NCI-H526 (cell line): ENCODE measurements at places on chromosomes 1 and 21.

DNA sequence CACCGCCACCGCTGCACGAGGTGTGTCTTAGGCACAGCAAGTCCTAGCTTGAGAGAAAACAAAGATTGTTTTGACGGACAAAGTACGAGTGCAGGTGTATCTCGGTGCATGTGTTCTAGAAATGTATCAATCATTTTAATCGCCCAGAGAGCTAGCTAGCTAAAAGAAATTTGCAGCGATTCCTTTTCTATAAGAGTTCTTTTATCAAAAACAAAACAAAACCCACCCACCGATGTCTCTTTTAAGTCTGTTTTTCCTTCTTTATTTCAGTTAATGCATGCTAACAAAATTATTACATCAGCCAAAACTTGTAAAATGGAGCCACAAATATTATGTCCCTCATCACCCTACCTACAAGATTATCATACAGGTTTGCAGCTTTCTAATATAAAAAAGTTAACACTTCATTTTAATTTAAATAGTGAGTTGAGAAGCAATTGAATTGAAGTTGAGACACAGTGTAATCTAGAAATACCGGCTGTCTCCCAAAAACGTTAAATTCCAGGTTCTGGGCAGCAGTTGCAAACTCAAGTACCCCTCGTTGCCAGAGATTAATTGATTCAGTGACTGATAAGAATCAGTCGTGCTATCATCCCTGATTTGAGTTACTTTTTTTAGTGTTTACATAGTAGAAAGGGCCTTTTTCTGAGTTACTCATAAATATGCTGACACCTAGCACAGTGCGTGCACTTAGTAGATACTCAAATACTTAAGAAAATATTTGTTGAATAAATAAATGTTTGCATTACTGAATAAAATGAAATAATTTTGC, 1.5 kb upstream of the SYDE2 start:
- DNase-seq, result no peak

DNA sequence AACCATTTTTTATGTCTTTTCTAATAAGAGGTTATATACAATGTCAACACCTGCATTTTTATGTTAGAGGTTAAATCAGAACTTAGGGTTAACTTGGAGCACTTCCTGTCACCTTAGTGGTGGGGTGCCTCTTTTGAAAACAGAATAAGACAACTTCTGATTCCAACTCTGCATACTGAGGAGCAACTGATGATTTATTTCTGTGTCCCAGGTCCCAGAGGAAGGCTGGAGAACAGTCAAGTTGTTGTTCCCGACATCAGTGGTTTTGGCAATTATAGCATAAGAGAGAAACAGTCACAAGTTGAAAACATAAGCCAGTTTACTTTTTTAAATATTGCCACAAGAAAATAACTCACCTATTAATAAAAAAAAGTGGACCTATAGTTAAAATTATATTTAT, 871.0 kb upstream of the ADAMTS5 start:
- DNase-seq, result no peak

DNA sequence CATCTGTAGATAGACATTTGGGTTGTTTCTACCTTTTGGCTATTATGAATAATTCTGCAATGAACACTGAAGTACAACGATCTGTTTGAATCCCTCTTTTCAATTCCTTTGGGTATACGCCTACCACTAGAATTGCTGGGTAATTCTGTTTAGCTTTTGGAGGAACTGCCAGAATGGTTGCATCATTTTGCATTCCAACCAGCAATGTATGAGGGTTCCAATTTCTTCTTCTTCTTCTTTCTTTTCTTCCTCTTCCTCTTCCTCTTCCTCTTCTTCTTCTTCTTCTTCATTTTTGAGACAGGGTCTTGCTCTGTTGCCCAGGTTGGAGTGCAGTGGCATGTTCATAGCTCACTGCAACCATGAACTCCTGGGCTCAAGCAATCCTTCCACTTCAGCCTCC, 13.8 kb upstream of the THEM5 start:
- DNase-seq, result no peak

DNA sequence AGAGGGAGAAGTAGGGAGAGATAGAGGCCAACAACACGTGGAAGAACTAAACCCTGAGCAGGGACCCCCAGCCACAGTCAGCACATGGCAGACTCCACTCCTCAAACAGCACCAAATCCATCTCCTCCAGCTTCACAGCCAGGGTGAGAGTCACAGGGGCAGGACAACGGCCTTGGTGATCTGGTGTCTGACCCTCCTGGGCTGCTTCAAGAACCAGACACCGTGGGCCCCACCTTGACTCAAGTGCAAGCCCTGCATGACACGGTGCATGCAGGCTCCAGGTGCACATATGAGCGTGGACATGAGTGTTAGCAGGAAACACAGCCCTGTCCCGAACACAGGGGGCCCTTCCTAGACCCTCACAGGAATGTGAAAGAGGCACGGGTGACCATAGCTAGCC, 21.9 kb downstream of the S100A7 start:
- DNase-seq, result no peak

- no peak for DNase-seq
These were observed 93.8 kb upstream of the TMPRSS2 start for GRCh38 chr21:41601573-41602368.
